ENCODE measurements at places on chromosomes 2 and 18.

DNA sequence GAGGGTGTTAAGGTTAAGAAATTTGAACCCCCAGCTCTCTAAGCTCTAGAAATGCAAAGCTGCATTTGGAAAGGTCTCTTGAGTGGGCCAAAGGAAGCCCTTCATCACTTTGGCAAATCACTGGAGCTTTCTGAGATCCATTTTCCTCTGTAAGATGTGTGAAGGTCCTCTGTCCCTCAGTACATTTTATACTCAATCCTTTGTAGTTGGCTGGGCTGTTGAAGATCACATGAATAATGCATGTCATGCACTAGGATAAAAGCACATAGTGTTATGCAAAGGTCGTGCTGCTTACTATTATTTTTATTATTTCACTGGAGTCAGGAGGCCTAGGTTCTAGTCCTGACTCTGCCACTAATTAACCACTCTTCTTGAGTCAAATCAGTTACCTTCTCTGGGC is 124.9 kb downstream of the FSHR start:
- no peak for DNase-seq

DNA sequence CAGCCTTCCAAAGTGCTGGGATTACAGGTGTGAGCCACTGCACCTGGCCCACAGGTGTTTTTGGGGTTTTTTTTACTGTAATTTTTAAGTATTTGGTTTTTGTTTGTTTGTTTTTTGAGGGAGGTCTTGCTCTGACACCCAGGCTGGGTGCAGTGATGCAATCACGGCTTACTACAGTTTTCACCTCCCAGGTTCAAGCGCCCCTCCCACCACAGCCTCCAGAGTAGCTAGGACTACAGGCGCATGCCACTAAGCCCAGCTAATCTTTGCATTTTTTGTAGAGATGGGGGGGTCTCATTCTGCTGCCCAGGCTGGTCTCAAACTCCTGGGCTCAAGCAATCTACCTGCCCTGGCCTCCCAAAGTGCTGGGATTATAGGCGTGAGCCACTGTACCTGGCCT is 7.3 kb upstream of the SLC11A1 start:
- DNase-seq: no peak

GRCh38 chr2:145012214-145012670 is 492.3 kb upstream of the ZEB2 start:
- DNase-seq: no peak

DNA sequence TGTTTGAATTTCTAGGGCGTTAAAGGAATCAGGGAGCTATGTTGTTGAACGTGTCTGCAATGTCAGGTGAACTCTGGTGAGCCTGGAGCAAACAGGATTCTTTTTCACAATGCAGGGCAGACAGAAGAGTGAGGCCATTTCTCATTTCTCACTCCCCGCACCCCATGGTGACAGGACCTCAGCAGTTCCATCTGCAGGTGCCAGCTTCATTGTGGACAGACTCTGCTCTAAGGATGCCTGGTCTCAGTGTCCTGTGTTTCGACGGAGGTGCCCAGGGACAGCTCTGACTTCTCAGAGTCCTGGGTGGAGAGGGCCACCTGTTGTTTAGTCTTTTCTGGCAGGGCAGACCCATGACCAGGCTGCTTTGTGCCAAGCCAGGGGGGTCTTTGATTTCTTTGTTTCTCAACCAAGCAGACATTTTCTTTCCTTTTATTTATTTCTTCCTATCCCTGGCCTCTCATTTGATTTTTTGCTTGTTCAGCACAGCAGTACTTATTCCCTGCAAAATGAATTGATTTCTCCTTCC is 201.5 kb downstream of the RNF144A start:
- DNase-seq: no peak

GRCh38 chr18:63182861-63183260 is 136.7 kb downstream of the BCL2 start:
- DNase-seq: no peak

DNA sequence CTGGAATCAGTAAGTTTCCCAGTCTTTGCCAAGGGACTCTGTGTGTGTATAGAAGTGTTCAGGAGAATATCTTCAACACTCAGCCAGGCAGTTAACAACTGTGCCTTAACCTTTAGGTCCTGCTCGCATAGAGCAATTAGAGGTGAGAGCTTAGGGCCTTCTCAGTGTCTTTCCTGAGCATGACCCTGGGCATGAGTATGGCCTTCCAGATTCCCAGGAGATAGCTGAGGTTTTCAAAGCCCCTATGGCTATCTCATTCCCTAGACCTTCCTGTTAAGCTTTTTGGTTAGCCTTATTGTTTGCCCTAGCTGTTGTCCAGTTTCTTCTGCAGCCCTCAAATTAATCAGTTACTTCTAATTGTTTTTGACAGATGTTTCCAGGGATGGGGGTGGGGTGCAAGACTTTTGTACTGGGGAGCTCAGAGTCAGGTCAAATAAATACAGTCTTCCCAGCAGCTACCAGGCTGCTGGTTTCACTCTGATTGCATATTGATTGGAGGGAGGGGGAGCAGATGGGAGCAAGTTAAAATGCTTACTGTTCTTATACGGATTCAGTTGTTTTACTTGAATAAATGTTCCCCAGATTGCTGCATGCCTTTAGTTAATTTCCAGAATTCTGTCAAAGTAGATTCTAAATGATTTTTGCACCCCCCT is 23.1 kb downstream of the PDK1 start:
- DNase-seq: no peak

DNA sequence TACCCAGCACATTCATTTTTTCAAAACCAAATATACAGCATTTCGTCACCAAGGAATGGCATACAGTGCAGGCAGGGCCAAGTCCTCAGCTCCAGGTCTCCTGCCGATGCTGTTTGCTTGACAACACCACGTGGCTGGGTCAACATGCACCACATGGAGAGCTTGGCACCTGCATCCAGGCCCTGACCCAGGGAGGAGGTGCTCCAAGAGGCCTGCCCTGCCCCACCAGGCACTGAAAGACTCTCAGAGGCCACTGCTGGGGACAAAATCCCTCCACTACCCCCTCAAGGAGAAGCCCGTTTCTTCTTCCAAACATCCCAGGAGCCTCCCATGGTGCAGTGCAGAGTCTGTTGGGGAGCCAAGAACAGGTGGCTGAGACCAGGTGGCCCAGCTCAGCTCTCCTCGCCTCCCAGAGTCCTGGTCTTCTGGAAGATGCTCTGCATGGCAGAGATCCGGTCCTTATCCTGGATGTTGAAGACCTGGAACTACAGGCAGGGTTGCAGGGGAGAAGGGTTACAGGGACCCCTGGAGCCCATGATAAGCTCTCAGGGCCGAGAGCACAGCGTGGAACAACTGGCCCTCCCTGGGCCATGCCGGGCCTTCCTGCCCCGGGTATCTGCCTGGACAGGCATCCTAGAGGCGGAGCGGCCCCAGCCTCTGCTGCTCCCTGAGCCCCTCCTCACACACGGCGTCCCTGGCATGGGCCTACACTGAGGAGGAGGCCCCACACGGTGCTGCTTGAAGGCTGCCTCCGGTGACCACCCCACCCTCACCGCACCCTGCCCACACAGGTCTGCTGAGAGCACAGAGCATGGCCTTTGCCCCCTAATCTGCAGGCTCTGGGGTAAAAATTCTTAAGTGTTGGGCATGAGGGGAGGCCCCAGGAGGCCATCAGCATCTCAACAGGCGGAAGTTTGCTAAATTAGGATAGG is 9.0 kb downstream of the MAB21L4 start:
- no peak for DNase-seq

DNA sequence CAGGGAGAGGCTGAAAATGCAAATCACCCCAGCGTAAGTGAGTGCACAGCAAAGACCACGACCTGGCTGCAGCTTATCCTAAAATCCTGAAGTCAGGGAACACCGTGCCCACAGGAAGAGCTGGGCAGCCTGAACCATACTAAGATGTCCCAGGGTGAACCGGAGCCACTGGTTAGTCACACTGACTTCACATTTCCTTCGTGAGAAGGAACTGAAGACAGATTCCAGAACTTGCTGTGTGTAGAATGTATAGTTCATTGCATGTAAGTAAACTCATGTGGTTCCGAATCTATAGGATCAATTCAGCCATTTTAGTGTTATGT is 84.6 kb upstream of the NDUFV2 start:
- no peak for DNase-seq

DNA sequence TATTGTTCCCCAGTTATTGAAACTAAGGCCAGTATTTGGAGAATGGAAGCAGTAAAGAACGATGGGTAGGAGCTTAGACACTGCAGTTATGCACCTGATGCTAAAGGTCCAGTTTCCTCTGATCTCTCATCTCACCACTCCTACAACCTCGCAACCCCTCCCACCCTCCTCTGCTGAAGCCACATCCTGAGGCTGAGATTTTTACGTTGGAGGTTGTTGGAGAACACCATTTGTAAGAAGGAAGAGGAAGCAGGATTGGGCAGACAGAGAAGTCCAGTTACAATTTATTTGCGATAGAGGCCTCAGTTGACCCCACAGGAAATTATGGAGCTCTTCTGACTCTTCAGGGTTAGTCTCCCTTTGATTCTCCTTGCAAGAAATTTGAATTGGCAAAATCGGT is 54.3 kb upstream of the NDUFV2 start:
- no peak for DNase-seq

- no peak for DNase-seq
These were observed 9.5 kb downstream of the HS1BP3 start for GRCh38 chr2:20641123-20641985.

DNA sequence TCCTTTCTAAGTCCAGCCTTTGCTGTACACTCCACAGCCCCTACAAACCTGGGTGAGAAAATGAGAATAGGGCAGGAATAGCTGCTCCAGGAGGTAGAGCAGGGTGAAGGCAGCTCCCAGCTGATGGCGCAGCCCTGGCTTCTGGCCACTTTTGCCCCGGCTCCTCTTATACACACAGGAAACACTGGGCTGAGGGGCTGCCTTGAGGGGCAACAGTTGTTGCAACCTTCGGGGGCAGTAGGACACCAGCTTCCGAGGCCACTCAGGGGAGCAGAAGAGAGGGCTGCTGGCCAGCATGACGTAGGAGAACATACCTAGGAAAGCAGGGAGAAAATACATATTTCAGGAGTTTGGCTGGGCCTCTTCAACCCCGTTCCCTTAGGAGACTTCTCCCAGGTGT is 8.1 kb downstream of the GGCX start:
- DNase-seq: no peak

DNA sequence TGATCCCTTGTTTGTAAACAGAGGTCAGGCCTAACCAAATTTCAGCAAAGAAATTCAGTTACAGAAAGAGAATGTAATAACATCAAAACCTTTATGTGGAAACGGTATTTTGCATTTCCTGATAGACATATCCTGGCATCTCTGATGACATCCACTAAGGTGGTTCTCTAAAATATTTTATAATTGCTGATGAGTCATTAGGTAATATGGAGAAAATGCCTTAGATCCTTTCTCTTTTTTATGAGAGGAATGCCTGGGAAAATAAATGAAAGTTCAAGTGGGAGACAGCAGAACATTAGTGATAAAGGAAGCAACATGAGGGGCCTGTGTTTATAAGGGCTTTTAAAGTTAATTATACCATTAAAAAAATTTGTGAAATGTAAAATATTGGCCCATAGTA is 72.6 kb downstream of the PLCL1 start:
- no peak for DNase-seq

GRCh38 chr2:51711766-51712165 is 679.8 kb upstream of the NRXN1 start:
- DNase-seq: no peak

DNA sequence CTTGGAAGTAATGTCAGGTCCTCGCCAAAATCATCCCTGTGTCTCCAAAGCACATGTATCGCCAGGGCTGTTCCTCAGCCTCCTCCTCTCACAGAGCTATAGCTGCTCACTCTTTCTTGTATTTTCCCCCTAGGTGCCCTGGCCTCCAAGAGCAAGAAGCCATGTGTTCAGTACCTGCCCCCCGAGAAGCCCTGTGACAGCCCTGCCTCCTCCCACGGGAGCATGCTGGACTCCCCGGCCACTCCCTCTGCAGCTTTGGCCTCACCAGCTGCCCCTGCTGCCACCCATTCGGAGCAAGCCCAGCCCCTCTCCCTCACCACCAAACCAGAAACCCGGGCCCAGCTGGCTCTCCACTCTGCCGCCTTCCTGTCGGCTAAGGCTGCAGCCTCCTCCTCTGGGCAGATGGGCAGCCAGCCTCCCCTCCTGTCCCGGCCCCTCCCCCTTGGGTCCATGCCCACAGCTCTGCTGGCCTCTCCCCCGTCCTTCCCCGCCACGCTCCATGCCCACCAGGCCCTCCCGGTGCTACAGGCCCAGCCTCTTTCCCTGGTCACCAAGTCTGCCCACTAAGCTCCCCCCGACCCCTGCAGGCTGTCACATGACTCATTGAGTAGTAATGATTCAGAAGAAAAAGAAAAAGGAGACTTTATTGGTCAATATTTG is 18.8 kb downstream of the TGOLN2 start:
- no peak for DNase-seq

- DNase-seq: no peak
These were observed 19.4 kb upstream of the ITPRID2 start for GRCh38 chr2:181872178-181872577.

- no peak for DNase-seq
These were observed 130.1 kb downstream of the RAB3GAP1 start for GRCh38 chr2:135182190-135182589.

GRCh38 chr18:11872479-11873136 is 21.4 kb downstream of the CHMP1B start:
- no peak for DNase-seq

DNA sequence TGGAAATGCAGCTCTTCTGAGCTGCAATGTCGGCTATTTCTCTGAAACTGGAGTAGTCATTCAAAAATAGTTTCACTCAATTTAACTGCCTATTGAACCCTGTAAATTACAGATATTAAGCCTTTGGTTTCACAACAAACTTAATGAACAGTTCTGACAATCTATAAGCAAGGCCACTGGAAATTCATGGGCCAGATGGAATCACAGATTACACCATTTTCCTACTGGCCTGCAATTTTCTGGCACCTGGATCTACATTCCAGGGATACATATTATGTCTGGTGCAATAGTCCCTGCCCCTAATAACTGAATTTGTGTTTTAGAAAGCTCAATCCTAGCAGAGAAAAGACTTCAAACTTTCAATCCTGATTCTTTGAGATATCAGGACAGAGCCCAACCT is 551.7 kb downstream of the RNF144A start:
- DNase-seq: no peak

DNA sequence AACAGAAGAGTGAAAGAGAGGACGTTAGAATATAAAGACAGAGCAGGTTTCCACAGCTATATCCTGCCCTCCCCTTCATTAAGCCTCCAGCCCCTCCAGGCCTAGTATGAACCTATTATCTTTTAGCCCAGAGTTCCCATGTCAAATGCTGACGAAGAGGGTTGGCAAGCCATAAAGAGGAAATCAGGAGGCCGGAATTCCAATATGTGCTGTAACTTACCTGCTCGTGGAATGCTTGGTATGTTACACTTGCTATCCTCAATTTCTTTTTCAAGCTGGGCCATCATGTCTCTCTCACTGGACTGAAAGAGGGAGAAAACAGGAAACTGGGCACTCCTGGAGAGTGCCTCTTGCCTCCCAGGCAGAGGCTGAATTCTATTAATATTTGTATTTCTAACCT is 264.1 kb downstream of the TRIB2 start:
- DNase-seq: no peak

DNA sequence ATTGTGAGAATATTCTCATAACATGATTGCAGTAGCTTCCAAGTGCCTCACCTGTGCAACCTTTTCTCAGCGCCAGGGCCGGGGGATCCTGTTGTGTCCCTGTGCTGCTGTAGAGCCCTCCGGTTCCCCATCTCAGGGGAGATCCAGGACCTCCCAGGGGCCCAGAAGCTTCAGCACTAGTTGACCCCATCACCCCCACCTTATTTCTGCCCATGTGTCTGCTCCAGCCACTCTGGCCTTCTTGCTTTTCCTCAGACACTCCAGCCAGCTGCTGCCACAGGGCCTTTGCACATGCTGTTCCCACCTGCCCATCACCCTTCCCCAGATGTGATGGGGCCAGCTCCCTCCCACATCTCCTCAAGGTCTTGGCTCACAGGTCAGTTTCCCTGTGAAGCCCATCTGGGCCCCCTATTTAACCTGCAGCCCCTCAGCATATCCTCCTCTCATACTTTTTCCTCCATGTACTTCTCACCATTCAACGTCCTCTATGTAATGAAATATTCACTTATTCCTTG is 226.5 kb downstream of the SEPTIN10 start:
- DNase-seq: no peak
